GM12892 (cell line): ENCODE measurements at places on chromosomes 3 and 15.

DNA sequence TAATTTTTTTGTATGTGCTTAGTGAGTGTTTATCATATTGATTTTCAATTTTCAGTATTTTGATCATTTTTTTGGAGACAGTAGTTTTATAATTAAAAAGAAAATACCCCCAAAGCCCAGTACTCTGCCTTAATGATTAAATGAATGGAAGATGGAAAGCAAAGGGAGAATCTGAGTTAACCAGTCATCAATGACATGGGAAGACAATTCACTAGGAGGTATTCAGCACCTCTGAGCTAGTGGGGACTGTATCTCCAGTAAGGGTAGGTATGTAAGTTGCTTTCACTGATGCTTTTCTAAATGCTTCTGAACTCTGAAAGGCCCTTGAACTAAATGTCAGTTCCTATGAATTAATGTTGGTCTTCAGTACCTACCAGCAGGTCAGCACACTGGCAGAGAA lies 590.4 kb upstream of the DPPA4 start:
- no peak for DNase-seq

DNA sequence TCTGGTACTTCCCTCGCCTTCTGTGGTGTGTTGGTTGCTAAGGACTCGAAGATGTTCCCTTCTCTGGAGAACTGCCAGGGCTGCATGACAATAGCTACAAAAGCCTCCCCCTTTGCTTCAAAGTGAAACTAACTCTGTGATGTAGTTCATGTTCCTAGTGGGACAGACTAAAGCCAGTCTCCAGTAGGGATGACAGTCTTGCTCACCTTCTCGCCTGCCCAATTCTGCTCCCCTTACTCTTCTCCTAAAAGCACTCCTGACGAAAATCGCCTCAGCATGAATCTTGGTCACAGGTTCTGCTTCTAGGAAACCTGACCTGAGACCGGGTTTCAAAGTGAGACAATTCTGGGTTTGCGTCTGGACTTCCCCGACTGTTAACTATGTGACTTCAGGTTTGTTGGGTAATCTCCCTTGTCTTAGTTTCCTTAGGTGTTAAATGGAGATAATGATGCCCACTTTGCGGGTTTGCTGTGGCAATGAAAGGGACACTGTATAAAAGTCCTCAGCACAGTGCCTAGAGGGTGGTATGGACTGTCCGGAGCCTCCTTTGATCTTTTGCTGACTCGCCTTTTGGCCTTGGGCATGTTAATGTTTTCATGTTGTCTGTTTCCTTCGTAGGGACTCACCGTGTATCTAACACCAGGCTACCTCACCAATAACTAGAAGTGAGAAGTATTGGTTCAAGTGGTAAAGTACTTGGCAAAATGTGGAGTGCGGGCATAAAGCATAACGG lies 24.9 kb upstream of the THRB start:
- no peak for DNase-seq

GRCh38 chr3:187504435-187504834 lies 136.2 kb downstream of the RTP4 start:
- no peak for DNase-seq

GRCh38 chr3:176663837-176664831 lies 533.1 kb downstream of the TBL1XR1 start:
- DNase-seq: no peak

GRCh38 chr3:124059580-124059979 lies 67.7 kb upstream of the ROPN1 start:
- no peak for DNase-seq

DNA sequence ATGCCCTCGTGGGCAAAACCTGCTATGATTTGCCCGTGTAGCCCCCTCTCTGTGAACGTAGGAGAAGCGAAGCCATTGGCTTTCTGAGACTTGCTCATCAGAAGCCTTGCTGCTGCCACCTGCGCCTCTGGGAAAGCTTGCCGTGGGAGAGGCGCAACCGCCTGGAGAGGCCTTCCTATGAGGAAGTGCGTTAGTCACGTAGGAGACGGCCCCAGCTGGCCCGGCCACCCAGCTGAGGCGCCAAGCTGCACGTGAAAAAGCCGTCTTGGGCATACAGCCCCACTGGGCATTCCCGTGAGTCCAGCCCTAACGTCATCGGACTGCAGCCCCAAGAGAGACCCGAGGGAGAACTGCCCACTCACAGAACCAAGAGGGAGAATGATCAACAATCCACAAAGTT lies 49.1 kb upstream of the TJP1 start:
- no peak for DNase-seq

DNA sequence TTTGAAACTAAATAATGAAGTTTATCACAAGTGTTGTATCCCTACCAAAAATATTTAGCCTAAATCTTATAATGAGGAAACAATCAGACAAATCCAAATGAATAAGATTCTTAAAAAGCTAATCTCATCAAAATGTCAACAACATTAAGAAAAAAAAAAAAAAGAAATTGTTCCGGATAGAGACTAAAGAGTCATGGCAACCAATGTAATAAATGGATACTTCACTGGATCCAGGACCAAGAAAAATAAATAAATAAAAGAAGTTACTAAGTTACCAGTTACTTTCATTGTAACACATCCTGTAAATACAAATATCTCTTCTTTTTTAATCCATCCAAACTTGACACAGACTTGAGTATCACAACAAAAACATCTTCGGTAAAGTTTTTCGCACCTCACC lies 607 bp downstream of the MRPL47 start:
- no peak for DNase-seq

GRCh38 chr3:64824394-64824909 lies 136.7 kb upstream of the ADAMTS9 start:
- DNase-seq: no peak

DNA sequence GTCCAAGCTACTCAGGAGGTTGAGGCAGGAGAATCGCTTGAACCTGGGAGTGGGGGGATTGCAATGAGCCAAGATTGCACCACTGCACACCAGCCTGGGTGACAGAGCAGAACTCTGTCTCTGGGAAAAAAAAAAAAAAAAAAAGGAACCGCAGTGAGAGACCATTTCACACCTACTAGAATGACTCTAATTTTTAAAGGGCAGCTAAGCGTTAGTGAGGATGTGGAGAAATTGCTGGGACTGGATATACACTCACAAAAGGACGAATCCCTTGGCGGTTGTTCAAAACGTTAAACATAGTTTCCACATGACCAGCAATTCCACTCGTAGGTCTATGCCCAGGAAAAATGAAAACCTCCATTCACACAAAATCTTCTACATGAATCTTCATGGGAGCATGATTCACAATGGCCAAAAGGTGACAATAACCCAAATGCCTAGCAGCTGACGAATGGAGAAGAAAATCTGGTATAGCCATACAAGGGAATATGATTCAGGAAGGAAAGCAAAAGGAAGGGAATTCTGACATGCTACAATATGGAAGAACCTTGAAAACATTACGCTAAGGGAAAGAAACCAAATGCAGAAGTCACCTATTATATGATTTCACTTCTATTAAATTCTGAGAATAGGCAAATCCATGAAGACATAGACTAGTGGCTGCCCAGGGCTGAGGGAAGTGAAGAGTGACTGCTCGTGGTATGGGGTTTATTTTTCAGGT lies 127.0 kb downstream of the CHSY1 start:
- no peak for DNase-seq

DNA sequence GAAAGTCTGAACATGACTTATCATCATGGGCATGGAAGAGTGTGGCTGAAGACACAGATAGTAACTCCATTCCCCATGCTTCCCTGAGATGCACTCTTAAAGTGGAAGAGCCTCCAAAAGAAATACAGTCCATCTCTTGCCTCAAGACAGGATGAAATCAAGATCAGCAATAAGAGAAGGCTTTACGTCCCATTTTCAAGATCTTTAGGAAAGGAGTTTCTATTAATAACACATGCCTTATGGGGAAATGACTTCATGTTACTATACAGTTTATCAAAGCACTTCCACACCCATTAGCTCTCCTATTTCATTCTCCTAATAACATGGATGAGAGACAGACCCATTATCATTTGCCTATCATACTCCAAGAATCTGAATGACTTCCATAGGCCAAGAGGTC lies 6.1 kb upstream of the KBTBD12 start:
- no peak for DNase-seq
